ENCODE measurements at places on chromosomes 5 and 9. TPM values are rescaled to one million over a fixed set of nuclear protein-coding genes. Genes with fewer than 3 reads are reported as not detected.

PANK3 gene
- total RNA-seq = 38.6 TPM

FOXE1 gene
- total RNA-seq = not detected

POU5F2 gene
- total RNA-seq = 4.7 TPM

CAPSL gene
- not detected for total RNA-seq

PPP2R2B gene
- total RNA-seq = 4.7 TPM

KIF4B gene
- under 0.01 TPM for total RNA-seq

RGS7BP gene
- total RNA-seq = 1.6 TPM
